ENCODE measurements at places on chromosomes 12 and 14.

DNA sequence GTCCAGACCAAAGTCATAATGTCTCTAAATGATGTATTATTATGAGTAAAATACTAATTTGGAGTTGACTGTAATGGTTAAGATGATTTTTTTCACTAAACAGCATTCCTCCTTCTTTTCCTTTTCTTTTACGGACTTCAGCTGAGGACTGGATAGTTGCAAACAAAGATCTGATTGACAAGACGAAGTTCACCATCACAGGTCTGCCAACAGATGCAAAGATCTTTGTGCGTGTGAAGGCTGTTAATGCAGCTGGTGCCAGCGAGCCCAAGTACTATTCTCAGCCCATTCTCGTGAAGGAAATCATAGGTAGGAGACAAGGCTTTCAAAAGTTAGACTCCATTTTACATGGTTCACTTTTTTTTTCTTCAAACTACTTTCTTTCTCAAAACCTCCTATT lies 29.8 kb upstream of the CHPT1 start:
- no peak for DNase-seq

- DNase-seq: no peak
These were observed 32.7 kb downstream of the SLC25A21 start for GRCh38 chr14:37139710-37140109.

GRCh38 chr12:51409846-51410245 lies 14.8 kb upstream of the SLC4A8 start:
- DNase-seq: no peak

GRCh38 chr12:22121224-22121623 lies 75.2 kb downstream of the CMAS start:
- DNase-seq: no peak

DNA sequence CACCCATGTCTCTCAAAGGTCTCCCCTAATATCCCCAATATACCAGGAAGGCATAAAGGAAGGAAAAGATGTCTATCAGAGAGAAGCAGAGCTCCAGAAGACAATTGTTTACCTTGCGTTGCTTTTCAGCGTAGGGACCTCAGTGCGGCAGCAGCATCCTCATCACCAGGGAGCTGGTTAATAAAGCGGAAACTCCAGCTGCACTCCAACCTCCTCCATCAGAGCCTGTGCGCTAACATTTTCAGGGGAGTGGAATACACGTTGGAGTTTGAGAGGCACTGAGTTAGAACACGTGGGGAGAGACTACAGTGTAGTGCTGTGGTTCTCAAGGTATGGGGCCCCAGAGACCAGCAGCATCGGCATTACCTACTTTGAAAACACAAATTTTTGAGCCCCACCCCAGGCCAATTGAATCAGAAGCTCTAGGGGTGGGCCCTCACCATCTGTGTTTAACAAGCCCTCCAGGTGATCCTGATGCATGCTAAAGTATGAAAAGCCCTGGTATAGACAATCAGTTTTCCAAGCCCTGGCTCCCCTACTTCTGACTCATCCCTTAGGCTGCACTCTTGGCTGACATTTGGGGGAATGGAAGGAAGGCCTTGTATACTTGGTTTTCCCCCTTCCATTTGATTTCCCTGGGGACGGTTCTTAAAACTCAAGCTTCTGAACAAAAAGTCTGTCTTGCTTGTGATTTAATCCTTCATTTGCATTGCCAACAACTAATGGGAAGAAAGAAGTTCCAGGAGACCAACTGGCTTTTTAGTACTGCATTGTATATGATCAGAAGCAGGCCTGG lies 419.0 kb upstream of the CCDC196 start:
- no peak for DNase-seq

Measured in mucosa of gallbladder (tissue), 1 donor.